ENCODE measurements at places on chromosomes 2 and 18.

DNA sequence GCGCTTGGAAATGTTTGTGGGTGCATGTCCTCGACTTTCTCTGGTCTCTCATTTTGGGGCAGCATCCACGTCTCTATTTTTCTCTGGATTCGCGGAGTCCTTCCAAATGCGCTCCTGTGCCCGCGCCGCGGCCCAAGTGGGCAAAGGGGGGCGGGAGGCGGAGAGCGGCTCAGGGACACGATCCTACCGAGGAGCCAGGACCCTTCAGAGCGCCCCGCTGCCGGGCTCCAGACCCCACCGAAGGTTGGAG lies 990 bp downstream of the EPAS1 start:
- no peak for DNase-seq

DNA sequence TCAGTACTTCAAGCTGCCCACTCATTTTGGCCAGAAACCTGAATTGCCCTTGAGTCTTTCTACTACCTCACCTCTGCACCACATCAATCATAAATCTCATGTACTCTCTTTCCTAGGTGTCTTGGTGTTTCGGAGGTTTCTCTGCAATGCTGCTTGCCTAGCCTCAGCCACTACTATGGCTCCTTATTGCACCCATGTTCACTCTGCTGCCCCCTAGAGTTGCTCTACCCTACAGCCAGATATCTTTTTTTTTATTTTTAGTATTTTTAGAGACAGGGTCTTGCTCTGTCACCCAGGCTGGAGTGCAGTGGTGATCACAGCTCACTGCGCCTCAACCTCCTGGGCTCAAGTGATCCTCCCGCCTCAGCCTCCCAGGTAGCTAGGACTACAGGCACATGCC lies 413.0 kb downstream of the PTPRM start:
- no peak for DNase-seq

- DNase-seq = no peak
These were observed 333.4 kb downstream of the GBX2 start for GRCh38 chr2:235834781-235835180.

GRCh38 chr18:54479365-54479764 lies 111.7 kb upstream of the DYNAP start:
- DNase-seq = no peak
